ENCODE measurements at places on chromosomes 3 and 15.

DNA sequence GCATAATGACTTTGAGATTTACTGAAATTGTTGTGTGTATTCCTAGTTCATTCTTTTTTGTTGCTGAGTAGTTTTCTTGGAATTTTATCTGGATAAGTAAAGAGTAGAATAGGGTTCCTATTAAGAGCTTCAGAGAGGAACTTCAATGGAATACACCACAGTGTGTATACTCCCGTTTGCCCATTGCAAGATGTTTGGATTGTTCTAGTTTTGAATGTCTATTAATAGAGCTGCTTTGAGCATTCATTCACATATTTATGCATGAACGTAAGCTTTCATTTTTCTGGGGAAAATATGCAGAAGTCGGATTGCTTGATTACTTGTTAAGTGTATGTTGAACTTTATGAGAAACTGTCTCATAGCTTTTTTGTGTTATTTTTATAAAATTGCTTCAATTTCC lies 580.5 kb downstream of the OTOL1 start:
- peak; percentile 27 for DNase-seq

DNA sequence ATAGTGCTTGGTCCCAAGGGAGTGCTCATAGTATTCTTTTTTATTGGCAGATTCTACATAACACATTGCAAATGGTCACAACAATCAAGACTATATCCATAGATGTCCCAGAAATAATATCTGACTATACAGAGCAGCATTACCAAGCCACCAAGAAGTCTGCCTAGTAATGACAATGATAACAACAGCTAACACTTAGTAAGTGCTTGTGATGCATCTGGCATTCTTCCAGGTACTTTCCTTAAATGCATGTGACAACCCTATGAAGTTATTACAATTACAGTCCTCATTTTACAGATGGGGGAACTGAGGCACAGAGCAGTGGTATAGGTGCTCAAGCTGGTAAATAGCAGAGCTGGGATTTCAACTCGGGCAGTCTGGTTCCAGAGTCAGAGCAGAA lies 49.6 kb upstream of the ICE2 start:
- DNase-seq: no peak

DNA sequence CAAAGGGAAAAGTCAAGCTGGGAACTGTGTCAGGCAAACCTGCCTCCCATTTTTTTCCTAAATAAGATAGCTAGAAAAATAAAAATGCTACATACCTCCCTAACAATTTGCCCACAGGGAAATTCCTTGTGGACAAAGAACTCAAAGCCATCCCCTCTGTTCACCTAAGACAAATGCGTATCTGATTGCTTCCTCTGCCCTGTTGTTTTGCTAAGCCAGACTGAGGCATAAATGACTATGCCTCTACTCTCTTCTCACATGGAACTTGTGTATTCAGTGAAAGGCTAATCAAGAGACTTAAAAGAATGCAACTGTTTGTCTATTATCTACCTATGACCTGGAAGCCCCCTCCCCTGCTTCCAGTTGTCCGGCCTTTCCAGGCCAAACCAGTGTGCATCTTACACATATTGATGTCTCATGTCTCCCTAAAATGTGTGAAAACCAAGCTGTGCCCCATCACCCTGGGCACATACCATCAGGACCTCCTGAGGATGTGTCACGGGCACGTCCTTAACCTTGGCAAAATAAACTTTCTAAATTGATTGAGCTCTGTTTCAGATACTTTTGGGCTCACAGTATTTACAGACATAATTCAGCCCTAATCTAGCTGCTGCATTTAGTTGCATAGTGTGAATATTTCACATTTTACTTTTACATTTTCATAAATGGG lies 15.8 kb downstream of the CHD2 start:
- no peak for DNase-seq

- no peak for DNase-seq
Observed at GRCh38 chr3:189871418-189871817, 240.2 kb downstream of the TP63 start.

DNA sequence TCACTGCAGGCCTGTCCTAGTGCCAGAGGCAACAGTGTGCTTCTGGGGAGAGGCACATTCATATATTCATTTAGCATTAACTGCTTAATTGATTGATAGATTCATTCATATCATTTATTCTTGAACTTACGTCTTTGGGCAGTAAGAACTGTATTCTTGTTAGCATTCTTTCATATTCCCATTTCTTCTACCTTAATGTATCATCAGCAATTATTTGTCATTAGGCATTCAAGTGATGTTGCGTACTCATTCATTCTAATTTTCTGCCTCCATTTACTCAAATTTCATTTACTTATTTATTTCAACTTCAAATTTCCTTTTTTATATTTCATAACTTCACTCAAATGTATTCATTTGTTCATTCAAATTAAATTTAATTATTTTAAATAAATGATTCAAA lies 31.5 kb upstream of the CCR4 start:
- DNase-seq: no peak

DNA sequence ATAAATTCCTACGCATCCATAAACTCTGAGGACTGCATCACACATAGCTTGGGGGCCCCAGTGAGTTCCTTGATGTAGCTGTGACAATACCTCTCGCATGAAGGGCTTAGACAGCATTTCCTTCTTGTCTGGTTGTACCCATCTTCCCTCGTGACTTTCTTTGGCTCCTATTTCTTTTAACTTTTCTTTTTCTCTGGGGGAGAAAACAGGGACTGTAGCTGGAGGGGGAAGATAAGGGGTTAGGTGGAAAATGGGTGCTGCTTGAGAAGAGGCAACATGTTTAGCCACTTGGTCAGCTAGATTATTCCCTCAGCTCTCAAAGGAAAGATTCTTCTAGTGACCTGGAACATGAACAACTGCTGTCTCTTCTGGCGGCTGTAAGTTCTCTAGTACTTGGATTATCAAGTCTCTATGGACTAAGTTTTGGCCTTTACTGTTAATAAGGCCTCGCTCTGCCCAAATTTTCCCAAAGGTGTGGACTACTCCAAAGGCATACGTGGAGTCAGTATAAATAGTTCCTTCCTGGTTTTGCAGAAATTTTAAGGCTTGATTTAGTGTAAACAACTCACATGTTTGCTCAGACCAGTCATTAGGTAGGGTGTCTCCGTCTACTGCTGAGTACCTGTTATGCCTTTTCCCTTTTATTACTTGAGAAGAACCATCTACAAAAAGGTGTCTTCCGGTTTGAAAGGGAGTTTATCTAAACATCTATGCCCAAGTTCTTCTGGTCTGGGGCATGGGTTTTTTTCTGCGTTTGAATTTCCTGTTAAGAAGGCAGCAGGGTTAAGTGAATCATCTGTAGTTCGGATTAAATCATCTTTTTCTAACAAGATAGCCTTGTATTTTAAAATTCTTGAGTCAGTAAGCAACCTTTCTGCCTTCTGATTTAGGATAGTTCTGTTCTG lies 21.0 kb upstream of the ATG7 start:
- DNase-seq: no peak

GRCh38 chr3:28287046-28287445 lies 45.6 kb downstream of the CMC1 start:
- no peak for DNase-seq

- peak; percentile 64 for DNase-seq
Observed at GRCh38 chr3:49723296-49723627, 489 bp downstream of the GMPPB start.

DNA sequence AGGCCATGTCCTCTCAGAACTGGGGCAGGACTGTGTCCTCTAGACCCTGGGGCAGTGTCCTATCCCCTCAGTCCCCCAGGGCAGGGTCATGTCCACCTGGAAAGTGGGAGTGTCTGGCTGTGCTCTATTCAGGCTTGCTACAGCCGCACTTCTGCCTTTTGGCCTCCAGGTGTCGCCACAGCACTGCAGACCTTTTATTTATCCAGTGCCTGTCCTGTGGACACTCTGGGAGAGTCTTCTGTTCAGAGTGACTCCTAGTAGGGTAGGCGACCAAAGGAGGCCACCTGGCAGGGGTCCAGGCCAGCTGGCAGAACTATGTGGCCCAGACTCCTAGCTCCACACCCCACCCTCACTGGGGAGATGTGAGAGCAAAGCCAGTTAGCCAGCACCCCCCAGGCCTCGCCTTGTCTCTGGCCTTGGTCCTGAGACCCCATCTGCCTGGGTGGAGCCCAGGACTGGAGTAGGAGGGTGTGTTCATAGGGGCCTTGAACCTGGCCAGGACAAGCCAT lies 3.9 kb downstream of the TMIE start:
- peak; percentile 79 for DNase-seq

DNA sequence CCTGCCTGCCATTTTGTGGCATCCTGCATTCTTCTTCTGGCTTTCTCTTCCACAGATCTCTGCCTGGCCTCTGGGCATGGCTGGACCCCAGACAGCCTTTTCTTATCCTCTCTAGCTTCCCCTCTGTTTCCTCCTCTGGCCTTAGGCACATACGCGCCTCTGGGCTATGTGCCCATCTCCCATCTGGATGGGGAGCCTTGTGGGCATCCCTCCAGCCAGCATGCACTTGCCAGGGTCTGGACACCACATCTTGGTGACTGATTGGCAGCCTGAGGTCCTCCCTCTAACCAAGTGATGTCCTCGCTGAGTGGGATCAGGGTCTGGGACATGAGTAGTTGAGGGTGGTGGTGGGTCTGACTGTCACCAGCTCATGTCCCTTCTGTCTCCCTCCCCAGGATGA lies 12.8 kb downstream of the PLEKHO2 start:
- no peak for DNase-seq

DNA sequence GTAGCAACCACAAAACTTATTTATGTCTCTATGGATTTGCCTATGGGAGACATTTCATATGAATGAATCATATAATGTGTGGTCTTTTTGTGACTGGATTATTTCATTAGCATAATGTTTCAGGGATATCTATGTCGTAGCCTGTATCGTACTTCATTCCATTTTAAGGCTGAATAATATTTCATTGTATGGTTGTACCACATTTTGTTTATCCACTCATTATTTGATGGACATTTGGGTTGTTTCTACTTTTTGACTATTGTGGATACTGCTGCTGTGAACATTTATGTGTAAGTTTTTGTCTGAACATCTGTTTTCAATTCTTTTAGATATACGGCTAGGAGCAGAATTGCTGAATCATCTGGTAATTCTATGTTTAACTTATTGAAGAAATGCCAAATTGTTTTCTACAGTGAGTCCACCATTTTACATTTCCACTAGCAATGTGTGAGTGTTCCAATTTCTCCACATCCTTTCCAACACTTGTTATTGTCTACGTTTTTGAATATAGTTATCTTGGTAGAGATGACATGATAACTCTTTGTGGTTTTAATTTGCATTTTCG lies 134.4 kb upstream of the DAZL start:
- DNase-seq: no peak

- no peak for DNase-seq
Observed at GRCh38 chr15:85691350-85692240, 103.1 kb downstream of the KLHL25 start.

DNA sequence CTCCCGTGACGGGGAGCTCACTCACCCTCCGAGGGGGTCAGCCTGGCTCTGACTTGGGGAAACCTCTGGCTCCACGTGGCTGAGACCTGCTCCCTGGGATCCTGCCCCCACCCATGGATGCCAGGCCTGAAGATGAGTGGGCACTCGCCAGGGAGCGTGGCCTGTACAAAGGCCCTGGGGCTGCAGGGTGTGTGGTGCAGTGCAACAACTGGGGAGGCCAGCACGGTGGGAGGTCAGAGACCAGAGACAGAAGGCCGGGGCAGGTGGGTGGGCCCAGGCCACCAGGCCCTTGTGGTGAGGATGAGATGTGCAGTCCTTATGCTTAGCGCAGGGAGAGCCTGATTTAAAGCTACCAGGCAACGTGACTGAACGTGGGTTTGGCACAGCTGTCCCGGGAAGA lies 5.0 kb downstream of the DNAJB8 start:
- DNase-seq: no peak

DNA sequence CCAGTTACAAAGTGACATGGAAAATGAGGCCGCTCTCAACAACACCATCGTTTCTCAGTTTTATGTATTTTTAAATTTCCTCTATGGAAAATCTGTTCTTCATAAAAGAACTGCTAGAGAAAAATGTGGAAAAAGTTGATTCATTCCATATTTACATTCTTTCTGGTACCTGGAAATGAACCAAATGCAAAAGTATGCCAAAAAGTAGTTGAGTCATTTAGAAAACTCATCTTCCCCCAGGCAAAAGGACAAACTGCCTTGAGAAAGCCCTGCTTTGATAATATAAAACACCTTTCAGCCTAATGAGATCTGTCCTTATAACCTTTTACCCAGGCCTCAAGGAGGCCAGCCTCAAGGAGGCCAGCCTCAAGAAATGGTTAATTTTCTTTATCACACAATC lies 283.0 kb upstream of the VEPH1 start:
- peak; percentile 6 for DNase-seq

DNA sequence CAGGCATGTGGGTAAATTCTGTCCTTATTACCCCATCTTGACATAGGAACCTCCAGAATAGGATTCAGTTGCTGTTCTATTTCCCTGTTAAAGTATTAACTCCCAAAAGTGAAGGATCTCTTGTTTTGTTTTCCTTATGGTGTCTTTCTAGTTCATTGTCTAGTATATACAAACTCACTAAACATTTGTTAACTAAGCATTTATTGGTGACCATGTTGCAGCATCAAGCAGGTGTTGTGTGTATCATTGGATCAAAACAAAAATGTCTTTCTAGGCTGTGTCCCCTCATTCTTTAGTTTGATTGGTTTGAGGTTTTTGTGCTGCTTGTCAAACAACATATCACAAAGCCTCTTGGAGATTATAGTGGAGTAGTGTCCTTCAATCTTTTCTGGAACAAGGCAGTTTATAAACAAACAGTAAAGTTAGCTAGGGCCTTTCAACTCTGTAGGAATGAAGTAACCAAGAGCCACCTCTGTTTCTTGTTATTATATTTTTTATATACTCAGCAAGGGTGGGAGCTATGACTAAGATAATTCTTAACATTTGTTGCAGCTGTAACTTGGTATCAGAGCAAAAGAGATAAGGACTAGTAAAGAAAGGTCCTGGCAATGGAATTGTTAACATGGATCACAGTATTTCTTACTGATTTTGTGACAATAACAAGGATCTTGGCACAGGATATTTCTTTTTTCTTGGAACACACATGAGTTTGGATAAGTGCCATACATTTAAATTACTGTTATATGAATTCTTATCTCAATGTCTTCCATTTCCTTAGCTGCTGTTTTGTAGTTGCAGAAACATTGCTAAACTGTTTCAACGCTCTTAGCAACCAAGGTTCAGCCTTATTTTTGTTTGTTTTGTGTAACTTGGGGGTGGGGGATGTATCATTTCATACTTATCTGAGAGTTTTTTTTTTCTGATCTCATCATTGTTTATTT lies 49.3 kb downstream of the TMOD3 start:
- DNase-seq: no peak

- DNase-seq: no peak
Observed at GRCh38 chr3:157868946-157869345, 237.3 kb downstream of the SHOX2 start.
